ENCODE measurements at places on chromosomes 12 and 14.

GRCh38 chr12:3723916-3724805 lies 28.7 kb downstream of the CRACR2A start:
- DNase-seq: no peak

GRCh38 chr12:106074706-106075392 lies 63.9 kb downstream of the NUAK1 start:
- DNase-seq: no peak

DNA sequence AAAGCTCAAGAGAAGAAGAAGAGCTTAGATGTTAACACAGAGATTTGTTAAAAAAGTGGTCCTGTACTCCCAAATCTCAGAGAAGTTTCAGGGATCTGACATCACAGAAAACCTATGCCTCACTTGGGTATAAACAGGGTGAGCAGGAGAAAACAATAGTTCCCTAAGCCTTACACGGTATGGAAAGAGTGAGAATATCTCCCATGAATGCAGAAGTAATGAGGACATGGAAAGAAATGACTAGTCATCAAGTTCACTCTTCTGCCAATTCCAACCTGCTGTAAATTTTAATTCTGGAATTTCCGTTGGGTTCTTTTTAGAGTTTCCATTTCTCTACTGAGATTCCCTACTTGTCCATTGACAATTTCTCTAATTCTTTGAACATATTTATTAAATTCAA lies 6.2 kb upstream of the PTGER2 start:
- no peak for DNase-seq

GRCh38 chr14:52850451-52850909 lies 59.1 kb upstream of the GNPNAT1 start:
- no peak for DNase-seq

Data from GM04504 (cell line).